ENCODE measurements at places on chromosomes 13 and 19. TPM values are rescaled to one million over a fixed set of nuclear protein-coding genes. Genes with fewer than 3 reads are reported as not detected.

DNA sequence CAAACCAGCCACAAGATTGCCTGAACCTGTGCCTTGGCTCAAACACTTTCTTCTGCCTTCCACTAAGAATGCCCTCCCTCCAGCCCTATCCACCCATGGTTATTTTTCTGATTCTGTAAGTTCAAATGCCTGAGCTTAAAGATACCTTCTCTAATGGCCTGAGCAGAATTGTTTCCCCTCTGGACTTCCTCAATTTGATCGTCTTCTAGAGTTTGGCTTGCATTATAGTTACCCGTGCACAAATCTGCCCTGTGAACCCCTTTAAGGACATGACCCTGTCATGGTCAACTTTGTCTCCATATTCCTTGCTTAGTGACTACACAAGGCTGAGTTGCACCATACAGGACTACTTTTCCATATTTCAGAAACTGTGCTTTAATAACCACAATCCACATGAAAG lies 481.0 kb downstream of the FOXO1 start:
- no peak for DNase-seq

- DNase-seq = peak; percentile 19
These were observed 17.7 kb downstream of the GPC6 start for GRCh38 chr13:93244141-93244917.

DNA sequence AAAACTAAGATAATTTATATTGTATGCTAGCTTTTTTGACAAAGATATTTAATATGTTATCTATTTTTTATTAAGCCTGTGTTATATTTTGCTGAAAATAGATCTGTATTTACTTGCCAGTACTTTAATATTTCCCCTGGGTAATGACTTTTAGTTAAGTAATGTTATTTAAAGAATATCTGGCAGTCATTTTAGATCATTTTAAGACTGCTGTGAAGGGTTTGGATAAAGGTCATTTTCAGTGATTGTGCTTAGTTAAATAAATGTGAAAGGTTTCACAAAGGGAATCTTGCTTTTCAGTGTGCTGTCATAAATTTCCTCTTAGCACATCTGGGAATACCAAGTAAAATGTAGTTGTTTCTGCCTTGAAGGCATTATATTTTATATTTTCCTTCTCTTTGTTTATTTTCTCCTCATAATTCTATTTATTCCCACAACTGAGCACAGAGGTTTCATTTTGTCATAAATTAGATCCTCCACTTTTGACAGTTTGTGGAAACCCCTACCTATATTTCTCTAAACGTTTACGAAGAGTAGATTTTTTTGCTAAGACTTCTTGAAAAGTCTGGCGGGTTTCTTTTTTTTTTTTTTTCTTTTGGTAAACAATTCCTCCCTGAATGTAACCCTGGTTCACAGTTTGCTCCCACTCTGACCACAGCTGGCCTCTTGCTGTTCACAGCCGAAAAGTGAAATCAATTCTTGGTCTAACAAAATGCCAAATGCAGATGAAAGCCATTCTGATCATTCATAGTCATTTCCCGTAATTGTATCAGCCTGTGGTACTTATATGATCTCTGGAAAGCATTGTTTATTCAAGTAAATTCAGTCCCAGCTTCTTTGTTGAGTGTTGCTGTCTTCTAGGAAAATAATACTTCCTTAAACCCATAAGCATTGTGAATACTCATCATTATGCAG lies 87.8 kb downstream of the MAB21L1 start:
- peak; percentile 4 for DNase-seq

GRCh38 chr19:6262519-6262918 lies 17.3 kb downstream of the MLLT1 start:
- DNase-seq = no peak

GRCh38 chr13:113597391-113598080 lies 13.0 kb downstream of the TFDP1 start:
- DNase-seq = no peak

GRCh38 chr13:50222569-50223332 lies 207.5 kb downstream of the KCNRG start:
- DNase-seq = peak; percentile 58

- DNase-seq = no peak
These were observed 1.8 kb downstream of the A1BG start for GRCh38 chr19:58351558-58351878.

- DNase-seq = no peak
These were observed 75.3 kb upstream of the CLDN10 start for GRCh38 chr13:95477187-95477586.

- DNase-seq = peak; percentile 73
These were observed 6.6 kb downstream of the EML2 start for GRCh38 chr19:45632468-45633196.

DNA sequence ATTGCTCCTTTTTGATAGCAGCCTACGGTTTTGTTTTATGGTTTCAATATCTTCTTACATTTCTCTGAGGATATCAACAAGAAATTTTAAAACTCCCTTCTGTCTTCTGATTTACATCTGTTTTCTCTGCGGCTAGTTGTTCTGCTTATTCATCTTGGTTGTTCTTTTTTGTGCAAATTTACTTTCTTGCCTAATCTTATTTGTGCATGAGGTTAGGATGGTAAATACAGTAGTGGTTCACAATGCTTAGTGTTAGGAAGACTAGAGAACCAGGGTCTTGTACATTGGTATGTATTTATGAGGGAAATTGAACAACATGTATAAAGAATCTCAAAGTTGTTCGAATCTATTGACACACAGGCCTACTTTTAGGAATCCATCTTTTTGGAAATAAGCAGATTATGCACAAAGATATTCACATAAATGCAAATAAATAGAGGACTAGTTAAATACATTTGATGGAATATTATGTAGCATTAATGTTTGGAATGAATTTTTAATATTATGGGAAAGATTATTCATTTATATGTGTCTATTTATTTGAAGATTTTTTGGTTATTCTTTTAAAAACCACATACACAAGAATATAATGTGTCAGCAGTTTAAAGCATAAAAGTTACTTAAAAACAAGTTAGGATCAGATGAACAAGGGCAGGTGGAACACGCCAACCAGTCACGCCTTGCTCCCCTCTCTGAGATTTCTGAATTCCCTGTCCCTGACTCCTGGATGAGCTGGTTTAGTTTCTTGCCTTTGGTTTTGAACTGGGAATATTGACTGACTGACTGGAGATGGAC lies 51.4 kb upstream of the RFC3 start:
- DNase-seq = no peak

- DNase-seq = no peak
These were observed 5.1 kb downstream of the ZNF784 start for GRCh38 chr19:55619286-55619685.

- DNase-seq = no peak
These were observed at the start of gene RNF225 for GRCh38 chr19:58395220-58395978. Gene RNF225, plus strand, starts transcription at chr19:58395656. Its CDS starts 434 bp downstream, at chr19:58396090.

GRCh38 chr13:73248154-73248553 lies 189.3 kb downstream of the KLF5 start:
- no peak for DNase-seq

GRCh38 chr13:98576963-98577835 lies at the start of gene STK24:
Gene STK24, minus strand, starts transcription at chr13:98577107. Its CDS starts 321 bp downstream, at chr13:98576786.
- peak; percentile 27 for DNase-seq

DNA sequence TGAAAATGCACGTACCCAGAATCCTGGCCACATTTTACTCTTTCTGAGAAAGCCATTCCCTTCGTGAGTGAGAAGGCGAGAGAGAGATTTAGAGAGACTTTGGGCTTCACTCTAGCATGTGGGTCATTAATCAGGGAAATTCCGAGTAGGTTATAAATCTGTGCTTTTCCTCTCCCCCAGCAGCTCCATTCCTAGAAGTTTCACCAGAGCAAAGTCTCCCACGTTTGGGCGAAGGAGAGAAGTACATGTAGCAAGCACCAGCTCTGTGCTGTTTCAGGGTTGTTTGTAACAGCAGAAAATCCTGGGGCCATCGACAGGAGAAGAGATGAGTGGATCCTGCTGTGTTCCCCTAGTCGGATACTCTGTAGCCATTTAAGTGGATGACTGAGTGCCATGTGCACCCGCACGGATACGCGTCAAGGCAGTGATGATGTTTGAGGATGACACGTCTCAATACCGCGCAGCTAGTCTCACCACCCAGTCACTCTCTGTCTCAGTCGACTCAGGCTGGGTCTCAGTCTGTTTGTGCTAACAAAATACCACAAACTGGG lies 131.8 kb upstream of the PEG3 start:
- no peak for DNase-seq

- DNase-seq = no peak
These were observed 328.6 kb downstream of the FGF14 start for GRCh38 chr13:102073251-102073650.

DNA sequence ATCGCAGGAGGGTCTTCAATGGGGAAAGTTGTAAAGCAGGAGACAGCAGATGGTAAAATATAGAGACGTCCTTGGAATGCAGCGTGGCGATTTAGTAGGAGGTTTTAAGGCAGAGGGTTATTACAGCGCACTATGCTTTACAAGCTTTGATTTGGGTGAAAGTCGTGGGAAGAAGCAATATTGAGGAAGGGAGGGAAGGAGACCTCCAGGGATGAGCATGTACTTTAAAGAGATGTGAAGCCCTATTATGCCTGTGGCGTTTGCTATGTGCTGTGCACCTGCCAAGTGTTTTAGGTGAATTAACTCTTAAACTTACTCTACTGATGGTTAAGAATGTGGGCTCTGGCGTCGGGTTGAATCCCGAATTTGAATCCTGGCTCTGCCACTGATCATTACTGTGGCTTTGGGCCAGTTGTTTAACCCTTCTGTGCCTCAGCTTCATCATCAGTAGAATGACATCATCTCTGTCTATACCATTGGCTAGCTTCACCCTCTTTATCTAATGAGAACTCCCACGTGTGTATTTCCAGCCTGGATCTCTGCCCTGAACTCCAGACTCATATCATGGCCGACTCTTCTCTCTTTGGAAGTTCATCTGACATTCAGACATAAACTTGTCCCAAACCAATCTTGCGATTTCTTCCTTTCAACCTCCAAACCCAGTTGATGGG lies 583 bp downstream of the CCDC61 start:
- no peak for DNase-seq

DNA sequence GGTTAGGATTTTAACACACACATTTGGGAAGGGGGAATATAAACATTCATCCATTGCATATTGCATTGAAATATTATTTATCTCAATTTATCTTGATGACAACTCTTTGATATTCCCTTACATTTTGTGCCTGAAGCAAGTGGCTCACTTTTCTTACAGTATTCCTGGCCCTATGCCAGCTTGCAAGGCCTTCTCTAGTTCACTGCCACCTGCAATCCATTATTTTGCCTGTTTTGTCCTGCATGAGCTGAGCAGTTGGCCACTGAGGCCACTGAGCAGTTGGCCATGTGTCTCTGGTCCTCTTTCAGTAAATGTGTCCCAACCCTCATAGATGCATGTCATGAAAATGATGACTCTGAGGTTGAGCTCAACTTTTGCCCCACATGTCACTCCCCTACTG lies 49.8 kb downstream of the CBY2 start:
- no peak for DNase-seq

DNA sequence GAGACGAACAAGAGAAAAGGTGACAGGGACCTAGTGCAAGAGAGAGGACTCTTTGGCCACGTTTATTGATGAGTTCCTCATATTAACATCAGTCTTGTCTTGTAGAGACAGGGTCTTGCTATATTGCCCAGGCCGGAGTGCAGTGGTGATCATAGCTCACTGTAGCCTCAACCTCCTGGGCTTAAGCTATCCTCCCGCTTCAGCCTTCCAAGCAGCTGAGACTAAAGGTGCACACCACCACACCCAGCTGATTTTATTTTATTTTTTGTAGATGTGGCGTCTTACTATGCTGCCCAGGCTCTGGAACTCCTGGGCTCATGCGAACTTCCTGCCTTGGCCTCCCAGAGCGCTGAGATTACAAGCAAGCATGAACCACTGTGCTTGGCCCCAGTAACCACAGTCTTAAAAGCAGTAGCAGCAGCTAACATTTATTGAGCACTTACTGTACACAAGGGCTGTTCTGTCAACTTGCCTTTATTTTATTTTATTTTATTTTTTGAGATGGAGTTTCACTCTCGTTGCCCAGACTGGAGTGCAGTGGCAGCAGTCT lies 1.1 kb upstream of the SH2D3A start:
- DNase-seq = no peak

- no peak for DNase-seq
These were observed 1194.0 kb downstream of the PCDH9 start for GRCh38 chr13:66036024-66036614.

- DNase-seq = no peak
These were observed 3.5 kb downstream of the LYPD5 start for GRCh38 chr19:43798546-43799409.

DNA sequence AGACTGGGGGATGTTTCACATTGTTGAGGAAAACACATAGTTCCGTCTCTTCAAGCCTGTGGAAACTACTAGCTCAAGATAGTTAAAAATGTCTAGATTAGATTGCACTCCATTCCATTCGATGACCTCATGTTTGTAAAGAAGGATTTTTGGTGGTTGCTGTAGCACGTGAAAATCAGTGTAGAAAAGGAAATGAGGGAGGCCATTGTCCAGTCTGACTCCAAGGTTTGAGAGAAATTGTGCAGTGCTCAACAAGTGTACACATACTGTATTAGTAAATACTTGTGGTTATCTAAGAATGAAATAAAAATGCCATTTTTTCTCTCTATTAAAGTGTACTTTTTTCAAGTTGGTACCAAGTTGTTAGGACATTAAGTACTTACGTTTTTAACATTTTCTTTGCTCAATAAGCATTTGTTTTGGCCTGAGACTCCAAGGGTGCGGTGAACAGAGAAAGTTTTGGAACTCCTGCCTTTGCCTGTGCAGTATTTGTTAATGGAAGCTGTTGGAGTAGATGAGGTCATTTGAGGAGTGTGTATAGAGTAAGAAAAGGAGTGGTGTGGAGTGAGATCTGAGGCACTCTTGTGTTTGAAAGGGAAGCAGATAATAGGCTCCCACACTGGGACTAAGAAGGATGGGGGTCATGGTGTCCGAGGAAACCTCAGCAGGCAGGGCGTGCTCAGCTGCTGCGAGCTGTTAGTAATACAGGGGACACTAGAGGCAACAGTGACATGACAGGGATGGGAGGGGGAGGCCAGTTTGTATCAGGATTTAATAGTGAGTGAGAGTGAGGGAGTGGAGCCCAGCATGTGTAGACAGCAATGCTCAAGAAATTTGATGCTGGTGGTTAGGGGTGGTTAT lies 4.4 kb downstream of the WASF3 start:
- peak; percentile 14 for DNase-seq

DNA sequence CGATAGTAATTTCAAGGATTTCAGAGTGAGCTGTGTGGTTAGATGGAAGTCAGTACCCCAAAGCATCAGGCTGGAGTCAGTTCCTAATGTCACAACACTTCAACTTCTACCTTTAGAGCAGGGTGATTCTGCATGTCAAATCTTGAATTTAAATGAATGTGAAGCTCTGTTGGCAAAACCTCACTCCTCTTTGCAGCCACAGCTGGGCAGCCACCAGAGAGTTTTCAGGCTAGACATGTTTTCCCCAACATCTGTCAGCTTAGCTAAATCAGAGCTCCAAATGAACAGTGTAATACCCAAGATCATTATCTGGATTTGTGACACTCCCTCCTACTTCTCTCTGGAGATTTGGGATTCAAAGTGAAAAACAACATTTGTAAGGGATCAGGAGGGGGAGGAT lies 33.7 kb upstream of the OLFM4 start:
- no peak for DNase-seq

- peak; percentile 28 for DNase-seq
These were observed 9.1 kb upstream of the LHFPL6 start for GRCh38 chr13:39612023-39612637.

SPACA4 gene
- not detected for total RNA-seq

APOC1 gene
- total RNA-seq = not detected

ARHGAP35 gene
- 24.0 TPM for total RNA-seq

COL5A3 gene
- 0.14 TPM for total RNA-seq

ADAT3 gene
- total RNA-seq = 0.93 TPM

KLK10 gene
- not detected for total RNA-seq

IZUMO2 gene
- not detected for total RNA-seq

TEX29 gene
- total RNA-seq = not detected

CERS1 gene
- not detected for total RNA-seq

All from H4 (cell line).